CMK (cell line): ENCODE measurements at places on chromosomes 4 and X.

DNA sequence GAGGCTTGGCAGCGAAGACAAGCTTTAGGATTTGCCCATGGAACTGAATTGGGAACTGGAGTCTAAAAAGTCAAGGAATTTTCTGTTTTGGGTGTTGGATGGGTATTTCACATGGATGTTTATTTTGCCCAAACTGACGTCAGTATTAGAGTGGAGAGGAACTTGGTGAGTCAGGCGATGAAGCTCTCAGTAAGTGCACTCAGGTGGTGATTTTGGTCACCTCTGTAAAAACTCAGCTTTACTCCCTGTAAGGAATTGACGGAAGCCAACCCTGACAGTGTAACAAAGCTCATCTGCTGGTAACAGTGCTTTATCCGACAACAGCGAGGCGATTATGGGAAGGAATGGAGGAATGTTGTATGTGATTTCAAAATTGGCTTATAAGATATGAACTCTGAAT lies 77.0 kb upstream of the PGRMC2 start:
- no peak for DNase-seq

- DNase-seq, result no peak
Measured at GRCh38 chr4:85491527-85491926, 16.6 kb downstream of the ARHGAP24 start.

DNA sequence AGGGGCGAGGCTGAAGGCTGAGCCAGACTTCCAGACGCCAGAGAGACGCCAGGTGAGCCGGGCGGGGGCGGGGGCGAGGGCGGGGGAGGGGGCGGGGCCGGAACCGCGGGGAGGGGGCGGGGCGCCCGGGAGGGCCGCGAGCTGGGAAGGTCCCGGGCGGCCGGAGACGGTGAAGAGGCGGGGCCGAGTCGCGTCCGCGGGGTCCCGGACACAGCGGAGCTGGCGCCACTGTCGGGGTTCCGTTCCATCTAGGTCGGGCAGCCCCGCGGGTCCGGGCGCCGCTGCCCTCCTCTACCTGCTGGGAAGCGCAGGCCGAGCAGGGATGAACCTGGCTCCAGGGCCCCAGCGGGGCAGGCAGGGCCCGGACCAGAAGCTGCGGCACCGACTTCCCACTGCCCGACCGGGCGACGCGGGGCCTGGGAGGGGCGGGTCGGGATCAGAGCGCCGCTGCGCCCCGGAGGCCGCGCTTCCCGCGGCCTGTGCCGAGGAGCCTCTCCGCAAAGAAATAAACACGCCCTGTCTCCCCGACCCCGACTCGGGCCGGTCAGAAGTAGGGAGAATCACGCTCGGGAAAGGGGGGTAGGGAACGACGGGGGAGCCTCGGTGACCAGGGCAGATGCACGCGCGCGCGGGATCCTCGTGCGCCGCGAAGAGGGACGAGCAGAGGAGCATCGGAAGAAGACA lies 10.6 kb downstream of the HMX1 start:
- no peak for DNase-seq

GRCh38 chr4:177108708-177109107 lies 201.0 kb upstream of the NEIL3 start:
- DNase-seq, result no peak

DNA sequence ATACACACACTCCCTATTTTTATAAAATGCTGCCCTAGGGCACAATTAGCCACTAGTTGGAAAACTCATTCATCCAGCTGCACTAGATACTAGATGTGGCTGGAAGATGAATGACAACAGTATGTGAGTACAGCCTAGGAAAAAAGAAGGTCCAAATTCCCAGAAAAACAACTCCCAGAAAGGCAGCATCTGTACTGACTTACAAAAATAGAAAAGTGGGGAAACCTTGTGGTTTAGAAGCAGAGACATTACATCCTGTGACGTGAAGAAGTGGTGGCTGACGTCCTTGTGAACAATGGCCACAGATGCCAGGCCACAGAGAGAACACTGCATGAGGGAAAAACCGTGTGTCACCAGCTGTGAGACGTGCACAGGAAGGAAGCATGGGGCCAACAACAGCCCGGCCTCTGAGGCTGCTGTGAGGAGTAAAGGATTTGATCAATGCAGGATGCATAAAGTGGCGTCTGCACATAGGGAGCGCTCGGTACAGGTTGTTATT lies 81.2 kb downstream of the SPRY1 start:
- DNase-seq, result no peak

DNA sequence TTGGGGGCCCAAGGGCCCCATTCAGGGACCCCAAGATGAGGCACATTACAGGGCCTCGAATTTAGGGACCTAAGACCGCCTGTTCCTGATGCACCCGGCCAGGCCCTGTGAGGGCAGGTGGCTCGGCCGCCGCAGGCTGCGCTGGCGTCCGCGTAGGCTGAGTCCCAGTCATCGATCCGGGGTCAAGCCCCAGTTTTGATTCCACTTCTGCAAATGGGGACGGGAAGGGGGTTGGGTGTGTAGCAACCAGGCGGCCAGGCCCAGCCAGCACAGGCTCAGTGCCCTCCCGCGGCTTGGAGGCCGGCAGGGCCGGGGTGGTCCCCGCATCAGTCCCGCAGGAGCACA lies 327 bp downstream of the PNPLA4 start:
- no peak for DNase-seq

GRCh38 chr4:21447301-21448054 lies 501.1 kb downstream of the KCNIP4 start:
- DNase-seq, result no peak

- no peak for DNase-seq
Measured at GRCh38 chr4:39933671-39934590, 43.8 kb downstream of the PDS5A start.

DNA sequence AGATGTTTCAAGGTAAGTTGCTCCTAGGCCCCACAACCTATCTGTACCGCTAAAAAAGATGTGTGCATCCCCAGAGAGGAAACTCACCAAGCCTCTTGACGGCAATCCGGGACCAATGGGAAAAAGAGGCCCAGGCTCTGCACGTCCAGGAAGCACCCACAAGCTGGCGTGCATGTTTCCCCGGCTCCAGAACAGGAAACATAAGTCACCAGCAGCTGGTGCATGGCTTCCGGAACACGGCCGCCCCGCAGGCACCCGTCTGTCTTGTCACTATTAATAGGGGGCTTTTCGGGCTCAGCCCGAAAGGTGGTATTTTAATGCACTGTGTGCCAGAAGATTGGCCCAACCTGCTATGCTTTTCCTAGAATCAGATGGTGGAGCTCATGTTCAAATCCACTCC lies 22.2 kb downstream of the CRMP1 start:
- DNase-seq, result no peak

DNA sequence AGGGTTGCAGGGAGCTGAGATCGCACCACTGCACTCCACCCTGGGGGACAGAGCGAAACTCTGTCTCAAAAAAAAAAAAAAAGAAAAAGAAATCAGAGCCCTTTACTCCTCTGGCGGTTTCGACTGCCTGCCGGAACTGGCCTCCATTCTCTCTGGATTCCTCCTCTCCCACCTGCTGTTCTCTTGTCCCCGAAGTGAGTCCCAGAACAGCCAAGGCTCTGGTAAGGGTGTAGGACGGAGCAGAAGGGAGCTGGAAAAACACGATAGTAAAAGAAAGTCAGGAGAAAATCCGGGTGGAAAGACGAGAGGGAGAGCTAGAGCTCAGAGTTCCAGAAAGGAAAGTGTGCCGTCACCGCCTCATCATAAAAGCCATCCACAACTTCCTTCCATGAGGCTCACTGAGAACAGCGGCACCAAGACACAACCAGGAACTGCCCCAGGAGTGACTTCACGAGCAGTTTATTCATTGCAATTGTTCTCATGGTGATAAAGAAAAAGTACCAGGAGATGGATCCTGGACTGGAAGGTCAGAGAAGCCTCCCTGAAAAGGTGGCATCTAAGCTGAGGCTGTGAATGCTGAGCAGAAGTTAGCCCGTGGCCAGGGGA lies 12.3 kb downstream of the TLR3 start:
- DNase-seq, result no peak

DNA sequence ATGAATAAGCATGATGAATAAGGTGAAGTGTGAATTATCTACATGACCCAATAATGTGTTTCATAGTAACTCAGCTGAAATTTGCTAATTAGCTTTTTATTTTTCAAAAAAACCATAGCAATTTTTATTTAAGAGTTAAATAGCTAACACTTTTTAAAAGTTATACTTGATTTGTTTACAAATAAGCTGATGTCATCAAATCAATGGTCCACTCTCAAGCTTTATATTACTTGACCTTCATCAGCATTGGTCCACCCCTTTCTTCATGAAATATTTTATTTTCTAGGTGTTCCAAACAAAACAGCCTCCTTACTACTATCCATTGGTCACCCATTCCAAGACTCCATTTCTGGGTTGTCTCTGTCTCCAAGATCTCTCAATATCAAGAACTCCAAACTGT lies 649.0 kb upstream of the TENM3 start:
- no peak for DNase-seq

DNA sequence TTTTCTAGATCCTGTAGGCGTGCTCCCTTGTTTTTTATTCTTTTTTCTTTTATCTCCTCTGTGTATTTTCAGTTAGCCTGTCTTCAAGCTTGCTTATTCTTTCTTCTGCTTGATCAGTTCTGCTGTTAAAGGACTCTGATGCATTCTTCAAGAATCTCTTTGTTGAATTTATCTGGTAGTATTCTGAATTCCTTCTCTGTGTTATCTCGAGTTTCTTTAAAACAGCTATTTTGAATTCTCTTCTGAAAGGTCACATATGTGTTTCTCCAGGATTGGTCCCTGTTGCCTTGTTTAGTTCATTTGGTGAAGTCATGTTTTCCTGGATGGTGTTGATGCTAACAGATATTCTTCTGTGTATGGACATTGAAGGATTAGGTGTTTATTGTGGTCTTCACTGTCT lies 15.3 kb downstream of the RAB33B start:
- DNase-seq, result no peak

DNA sequence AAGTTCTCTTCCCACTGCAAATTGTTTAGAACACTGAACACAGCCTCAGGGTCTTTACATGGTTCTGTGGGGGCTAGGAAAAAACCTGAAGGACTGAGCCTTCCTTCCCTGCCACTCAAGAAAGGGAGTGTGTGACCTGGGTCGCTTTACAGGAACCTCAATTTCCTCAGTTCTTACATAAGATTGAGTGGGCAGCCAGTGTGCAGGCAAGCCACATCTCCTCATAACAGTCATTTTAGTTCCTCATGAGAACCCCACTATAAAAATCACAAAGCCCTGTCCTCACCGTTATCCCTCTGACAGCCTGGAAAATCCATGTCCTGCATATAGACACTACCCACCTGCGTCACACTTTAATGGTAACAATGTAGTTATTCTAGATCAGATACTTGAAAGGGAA lies 2.1 kb upstream of the ETDC start:
- no peak for DNase-seq

- no peak for DNase-seq
Measured at GRCh38 chr4:44494810-44495701, 46.4 kb upstream of the KCTD8 start.

GRCh38 chrX:25206778-25207177 lies 191.0 kb upstream of the ARX start:
- DNase-seq, result no peak

- no peak for DNase-seq
Measured at GRCh38 chr4:70927502-70928137, 25.5 kb downstream of the MOB1B start.

- DNase-seq, result no peak
Measured at GRCh38 chr4:154983714-154984113, 202.6 kb downstream of the RBM46 start.

DNA sequence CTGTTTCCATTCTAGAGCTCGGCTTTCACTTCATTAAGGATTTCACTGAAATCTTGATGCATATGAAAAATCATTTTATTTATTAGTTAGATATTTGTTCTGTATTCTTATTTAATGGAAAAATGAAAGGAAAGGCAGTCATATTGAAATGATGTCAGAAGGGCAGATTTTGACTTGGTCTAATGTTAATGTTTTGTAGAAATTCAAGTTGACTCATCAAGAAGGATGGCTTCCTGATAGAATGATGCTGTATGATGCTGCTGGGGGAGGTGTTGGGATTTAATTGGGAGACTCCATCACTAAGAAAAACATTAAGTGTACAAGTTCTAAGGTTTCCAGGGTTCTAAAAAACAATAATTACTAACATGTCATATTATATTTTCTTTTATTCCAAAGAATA lies 204.8 kb downstream of the PDGFC start:
- DNase-seq, result no peak

- no peak for DNase-seq
Measured at GRCh38 chr4:159248384-159249178, 145.7 kb downstream of the RAPGEF2 start.

- DNase-seq, result no peak
Measured at GRCh38 chr4:34920032-34920431, 1324.3 kb downstream of the ARAP2 start.

DNA sequence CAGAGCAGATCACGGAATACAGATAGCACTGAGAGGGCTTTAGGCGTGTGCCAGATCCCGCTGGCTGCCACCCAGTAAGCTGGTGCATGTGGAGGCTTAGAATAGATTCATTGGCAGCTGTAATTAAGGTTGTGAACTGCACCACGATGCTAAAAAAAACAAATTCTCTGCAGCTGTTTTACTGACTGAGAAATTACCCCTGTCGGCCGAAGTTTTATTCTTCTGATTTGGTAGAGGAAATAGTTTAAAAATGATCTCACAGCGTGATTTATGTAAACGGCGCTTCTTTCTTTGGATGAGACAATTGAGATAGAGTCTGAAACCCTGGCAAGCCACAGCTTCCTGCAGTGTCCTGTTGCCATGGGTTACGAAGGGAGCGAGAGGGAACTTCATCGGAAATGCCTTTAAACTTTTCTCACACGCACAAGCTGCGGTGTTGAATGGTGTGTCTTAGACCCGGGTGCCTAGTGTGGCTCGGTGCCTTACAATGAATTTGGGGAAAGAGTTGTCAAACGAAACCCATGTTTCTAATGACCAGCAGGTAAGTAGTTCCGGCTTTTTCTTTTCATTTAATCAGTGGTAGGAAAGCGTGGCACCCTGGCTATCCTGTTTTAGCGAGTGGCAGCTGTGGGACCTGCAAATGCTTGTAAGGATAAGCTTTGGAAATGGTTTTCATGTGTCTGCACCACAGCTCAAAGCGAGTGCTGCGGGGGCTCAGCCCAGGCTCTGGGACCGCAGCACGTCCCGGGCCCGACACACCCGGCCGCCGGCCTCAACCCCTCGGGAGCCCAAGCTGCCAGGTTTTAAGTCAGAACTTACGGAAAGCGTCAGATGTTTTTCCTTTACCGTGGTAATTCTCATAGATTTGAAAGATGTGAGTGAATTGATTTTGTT lies 71.7 kb upstream of the HGFAC start:
- DNase-seq, result no peak

GRCh38 chr4:173161311-173161710 lies 7.3 kb upstream of the GALNT7 start:
- DNase-seq, result no peak

- no peak for DNase-seq
Measured at GRCh38 chrX:120428309-120428708, 40.8 kb downstream of the LAMP2 start.
